ENCODE measurements at places on chromosomes 12 and 14.
A peak's percentile ranks its signal among the peaks of the same experiment; 100 is the strongest.

DNA sequence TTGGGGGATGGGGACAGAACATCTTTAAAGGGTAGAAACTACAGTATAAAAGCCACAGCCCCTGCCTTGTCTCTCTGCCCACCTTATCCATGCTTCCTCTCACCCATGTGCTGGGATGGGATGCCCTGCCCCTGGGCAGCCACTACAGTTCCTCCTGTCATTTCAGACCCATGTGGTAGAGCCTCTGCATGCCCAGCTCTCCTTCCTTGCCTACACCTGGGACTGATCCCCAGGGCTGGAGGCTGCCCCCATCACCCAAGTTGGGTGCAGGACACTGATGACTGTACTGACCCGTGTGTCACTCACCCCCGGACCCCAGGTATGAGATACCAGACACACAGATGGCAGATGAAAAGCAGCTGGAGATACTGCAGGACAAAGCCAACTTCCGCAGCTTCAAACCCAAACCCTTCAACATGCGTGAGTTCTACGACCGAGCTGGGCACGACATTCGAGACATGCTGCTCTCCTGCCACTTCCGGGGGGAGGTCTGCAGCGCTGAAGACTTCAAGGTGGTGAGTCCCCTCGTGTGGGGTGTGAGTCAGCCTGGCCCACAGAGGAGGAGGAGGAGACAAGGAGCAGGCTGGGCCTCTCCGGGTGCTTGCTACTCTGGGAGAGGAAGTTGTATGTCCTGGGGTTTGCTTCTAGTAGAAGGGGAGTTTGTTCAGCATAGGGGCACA lies 2.2 kb downstream of the ASIC1 start:
- peak; percentile 20 for DNase-seq

GRCh38 chr14:68741839-68742470 lies 50.9 kb downstream of the ZFP36L1 start:
- DNase-seq, result no peak

DNA sequence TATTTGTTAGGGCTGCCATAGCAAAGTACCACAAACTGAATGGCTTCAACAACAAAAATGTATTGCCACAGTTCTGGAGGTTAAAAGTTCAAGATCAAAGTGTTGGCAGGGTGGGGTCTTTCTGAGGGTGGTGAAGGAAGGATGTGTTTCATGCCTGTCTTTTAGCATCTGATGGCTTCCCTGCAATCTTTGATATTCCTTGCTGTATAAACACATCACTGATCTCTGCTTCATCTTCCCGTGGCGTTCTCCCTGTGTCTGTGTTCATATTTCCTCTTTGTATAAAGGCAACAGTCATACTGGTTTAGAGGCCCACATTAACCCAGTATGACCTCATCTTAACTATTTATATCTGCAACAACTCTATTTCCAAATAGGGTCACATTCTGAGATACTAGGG lies 167.5 kb downstream of the BTG1 start:
- DNase-seq, result peak; percentile 2

GRCh38 chr14:25094171-25094907 lies 44.4 kb upstream of the STXBP6 start:
- no peak for DNase-seq

DNA sequence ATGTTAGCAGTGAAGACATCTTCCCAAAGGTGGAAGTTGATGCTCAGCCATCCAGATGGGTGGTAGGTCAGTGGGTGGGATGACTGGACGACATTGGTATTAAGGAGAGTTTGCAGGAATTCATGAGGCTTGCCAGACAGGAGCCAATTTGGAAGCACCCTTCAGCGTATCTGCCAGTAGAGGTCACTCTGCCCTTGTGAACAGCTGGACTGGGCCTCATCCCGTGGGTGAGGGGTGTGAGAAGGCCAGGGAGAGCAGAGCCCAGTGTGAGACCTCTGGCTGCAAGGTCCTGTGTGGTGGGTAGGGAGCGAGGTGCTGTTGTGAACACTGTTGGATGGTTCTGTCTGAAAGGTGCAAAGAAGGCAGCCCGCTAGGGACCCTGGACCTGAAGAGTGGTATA lies 37.7 kb downstream of the SLC5A8 start:
- no peak for DNase-seq

- DNase-seq, result no peak
These were observed 5.5 kb upstream of the CCDC175 start for GRCh38 chr14:59582161-59582560.

DNA sequence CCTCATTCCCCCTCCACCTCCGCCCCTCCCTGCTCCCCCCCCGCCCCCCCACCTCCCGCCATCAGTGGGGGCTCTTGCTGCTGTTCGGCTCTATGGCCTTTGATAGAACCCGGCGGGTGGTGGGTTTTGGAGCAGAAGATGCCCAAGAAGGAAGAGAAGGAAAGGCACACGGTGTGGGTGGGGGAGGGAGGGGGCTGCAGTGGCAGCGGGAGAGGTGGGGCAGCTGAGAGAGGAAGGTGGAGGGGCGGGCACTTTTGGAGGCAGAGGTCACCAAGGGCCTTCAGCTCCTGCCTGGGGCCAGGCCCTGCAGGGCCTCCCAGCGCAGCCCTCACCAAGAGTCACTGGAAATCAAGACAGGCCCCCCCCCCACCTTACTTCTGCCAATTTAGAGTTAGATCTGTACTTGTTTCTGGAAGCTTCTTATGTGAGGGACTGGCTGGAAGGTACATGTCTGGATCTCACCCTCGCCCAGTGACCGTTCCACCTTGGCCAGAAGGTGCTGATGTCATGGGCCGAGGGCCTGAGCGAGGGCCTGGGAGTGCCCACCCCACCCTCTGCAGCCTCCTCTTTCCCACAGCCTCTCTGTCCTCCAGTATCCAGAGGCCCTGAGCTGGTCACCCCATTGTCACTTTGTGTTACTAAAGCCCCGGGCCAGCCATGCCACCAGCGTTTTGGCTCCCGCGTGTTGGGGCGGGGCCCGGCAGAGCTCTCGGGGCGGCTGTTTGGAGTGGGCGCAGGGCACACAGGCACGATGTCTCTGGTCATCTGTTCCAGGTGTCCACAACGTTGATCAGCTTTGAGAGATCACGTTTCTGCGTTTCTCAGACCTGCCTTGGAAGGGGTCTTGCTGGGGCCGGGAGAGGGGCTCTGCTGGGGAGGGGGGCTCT lies 153.9 kb downstream of the KIF26A start:
- DNase-seq, result no peak

DNA sequence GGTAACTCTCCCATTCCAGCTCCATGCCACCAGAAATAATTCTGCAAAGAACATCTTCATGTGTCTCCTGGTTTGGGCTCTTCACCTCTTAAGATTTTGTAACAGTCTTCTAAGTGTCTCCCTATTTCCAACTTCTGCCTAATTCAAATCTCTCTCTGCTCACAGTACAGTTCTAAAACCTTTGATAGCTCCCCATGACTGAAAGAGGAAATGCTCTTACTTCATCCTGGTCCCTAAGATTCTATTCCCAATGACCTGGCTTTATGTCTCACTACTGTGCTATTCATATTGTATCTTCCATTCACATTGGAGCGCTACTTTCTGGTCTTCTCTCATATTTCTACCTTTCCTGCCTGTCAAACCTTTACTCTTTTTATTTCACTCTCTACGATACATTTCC lies 1.6 kb downstream of the AMN1 start:
- no peak for DNase-seq

- no peak for DNase-seq
These were observed 333.8 kb downstream of the CACNA1C start for GRCh38 chr12:2386566-2386965.

- no peak for DNase-seq
These were observed 279.3 kb downstream of the MED13L start for GRCh38 chr12:115998119-115998633.

DNA sequence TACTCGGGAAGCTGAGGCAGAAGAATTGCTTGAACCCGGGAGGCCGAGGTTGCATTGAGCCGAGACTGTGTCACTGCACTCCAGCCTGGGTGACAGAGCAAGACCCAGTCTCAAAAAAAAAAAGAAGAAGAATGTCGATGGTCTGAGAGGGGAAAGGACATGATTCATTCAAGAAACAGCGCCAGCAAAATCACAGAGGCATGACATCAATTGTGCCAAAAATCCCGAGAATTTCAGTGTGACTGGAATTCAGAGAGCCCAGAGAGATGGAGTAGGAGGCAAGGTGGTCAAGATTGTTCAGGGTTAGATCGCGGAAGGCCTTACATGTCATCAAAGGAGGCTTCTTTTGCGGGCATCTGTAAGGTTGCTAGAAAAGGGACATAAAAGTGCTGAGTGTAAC lies 483.3 kb downstream of the VRK1 start:
- DNase-seq, result no peak

- no peak for DNase-seq
These were observed 49.4 kb upstream of the PSMA6 start for GRCh38 chr14:35242599-35243311.

- DNase-seq, result no peak
These were observed 24.0 kb downstream of the PLEKHH1 start for GRCh38 chr14:67557118-67557517.

- DNase-seq, result no peak
These were observed 146.2 kb upstream of the PWP1 start for GRCh38 chr12:107539196-107539939.

DNA sequence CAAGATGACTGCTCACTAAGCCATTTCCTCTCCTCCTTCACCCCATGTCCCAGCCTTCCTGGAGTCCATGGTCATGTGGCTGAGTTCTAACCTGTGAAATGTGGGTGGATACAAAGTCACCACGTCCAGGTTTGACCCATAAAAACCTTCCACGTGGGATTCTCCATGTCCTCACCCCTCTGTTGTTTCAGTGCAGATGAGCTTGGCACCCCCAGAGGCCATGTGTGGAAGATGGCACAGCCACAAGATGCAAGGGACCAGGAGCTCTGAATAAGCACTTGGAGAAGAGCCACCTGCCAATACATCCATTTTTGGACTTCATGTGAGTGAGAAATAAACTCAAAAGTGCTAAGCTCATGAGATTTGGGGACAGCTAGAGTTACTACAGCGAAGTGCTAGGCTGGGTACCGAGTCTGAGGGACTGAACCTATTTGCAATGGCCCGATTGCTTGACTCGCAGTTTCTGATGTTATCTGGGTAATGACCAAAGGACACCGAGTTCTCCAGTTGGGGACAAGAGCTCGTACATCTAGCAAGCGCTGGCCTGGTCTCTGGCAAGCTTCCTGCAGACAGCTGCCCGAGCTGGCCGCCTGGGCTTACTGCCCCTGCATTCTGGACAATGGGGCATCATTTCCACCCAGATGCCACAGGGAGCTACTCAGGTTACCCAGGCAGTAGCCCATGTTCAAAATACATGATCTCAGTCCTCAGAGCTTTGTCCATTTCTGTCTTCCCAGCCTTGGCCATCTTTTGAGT lies 7.7 kb upstream of the SLC24A4 start:
- DNase-seq, result no peak

GRCh38 chr12:66600903-66601302 lies 78.0 kb downstream of the GRIP1 start:
- DNase-seq, result no peak

- DNase-seq, result no peak
These were observed 106.0 kb downstream of the PELI2 start for GRCh38 chr14:56224229-56224628.

GRCh38 chr12:117468016-117468415 lies 106.6 kb upstream of the NOS1 start:
- DNase-seq, result no peak

- no peak for DNase-seq
These were observed 57.8 kb downstream of the GPR135 start for GRCh38 chr14:59407246-59408010.

- DNase-seq, result no peak
These were observed 174.5 kb downstream of the DACT1 start for GRCh38 chr14:58812050-58812910.

GRCh38 chr12:124386661-124387527 lies 92.0 kb downstream of the RFLNA start:
- no peak for DNase-seq

DNA sequence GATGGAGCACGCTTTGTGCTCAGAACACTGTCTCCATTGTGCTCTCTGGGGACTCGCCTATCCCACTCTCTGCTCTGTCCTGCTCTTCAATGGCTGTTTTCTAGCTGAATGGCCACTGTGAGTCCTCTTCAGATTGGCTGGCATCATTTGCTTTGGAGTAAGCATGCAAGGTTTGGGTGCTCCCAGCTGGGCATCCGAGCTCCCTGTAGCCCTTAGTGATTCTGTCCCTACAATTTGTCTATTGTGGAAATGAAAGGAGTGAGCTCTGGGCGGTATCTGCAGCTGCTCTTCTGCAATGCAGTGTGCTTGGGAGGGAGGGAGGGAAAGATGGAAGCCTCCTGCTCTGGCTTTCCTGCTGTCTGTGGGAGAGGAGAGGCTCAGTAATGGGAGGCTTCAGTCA lies 84.8 kb downstream of the SMOC1 start:
- DNase-seq, result no peak

- no peak for DNase-seq
These were observed 17.4 kb upstream of the PTGR2 start for GRCh38 chr14:73834261-73834625.

DNA sequence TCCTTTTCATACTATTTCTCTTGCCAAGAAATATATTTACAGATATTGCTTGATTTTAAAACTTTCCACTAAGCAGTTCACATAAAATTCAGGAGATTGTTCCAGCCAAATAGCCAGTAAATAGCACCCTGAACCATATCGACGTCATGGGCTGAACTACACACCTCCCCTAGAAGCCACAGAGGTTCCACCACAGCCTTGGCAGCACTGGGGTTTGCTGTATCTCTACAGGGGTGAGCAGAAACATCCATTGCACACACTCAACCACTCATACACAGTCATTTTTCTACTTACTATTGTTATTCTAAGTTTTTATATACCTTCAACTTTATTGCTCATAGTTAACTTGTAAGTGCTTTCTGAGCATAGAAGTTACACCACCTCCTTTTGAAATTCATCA lies 8.1 kb upstream of the EIF2S3B start:
- no peak for DNase-seq

DNA sequence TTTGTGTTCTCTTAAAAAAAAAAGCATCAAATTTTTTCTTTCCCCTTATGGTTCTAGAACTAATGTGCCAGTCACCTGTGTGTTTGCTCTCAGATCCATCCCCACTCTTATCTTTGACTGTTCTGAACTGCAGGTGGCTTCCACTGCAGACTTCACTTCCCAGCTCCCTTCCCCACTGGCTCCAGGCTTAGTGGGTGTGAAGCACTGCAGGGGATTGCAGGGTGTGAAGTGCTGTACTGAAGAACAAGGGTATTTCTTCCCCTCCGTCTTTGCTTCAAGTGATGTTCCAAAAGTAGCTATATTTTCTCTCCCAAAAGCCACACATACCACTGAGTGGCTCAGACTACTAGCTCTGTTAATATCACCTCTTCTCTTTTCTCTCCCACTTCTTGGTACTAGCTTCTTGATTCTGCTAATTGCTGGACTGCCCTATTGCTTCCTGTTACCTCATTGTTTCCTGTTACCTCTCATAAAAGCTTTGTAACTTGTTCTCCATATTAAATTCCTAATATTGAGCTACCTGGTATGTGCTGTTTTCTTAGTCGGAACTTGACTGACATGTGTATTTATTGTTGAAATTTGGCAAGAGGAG lies 115.4 kb upstream of the PRICKLE1 start:
- DNase-seq, result no peak

- DNase-seq, result no peak
These were observed 903.4 kb upstream of the FOXG1 start for GRCh38 chr14:27863166-27863565.

DNA sequence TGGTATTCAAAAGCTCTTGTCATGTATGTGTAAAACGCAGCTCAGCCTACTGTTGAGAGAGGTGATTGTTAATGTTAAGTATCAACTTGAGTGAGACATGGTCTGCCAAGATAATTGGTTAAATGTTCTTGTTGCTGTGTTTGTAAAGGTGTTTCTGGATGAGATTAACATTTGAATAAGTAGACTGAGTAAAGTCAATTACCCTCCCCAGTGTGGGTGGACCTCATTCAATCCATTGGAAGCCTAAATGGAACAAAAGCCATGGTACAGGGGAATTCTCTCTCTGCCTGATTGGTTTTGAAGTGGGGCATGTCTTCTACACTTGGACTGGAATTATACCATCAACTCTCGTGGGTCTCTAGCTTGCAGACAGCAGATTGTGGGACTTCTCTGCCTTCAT lies 63.8 kb upstream of the RERGL start:
- DNase-seq, result no peak
